ENCODE measurements at places on chromosomes 6 and 20. TPM values are rescaled to one million over a fixed set of nuclear protein-coding genes. Genes with fewer than 3 reads are reported as not detected.

GRCh38 chr6:13841936-13842335 is 27.6 kb upstream of the MCUR1 start:
- DNase-seq = no peak

- DNase-seq = no peak
Observed at GRCh38 chr6:169078399-169079145, 175.1 kb downstream of the THBS2 start.

SLC17A9 gene
- total RNA-seq = 19.9 TPM

GRCh38 chr6:5275497-5275896 is 14.2 kb downstream of the FARS2 start:
- no peak for DNase-seq

RNF144B gene
- 2.3 TPM for total RNA-seq

SIRPA gene
- total RNA-seq = 6.0 TPM

UNC93A gene
- total RNA-seq = 0.94 TPM

COL20A1 gene
- total RNA-seq = 2.3 TPM

VIP gene
- not detected for total RNA-seq

DLL1 gene
- total RNA-seq = 2.7 TPM

Measured in H9 (cell line).